Central memory CD4-positive, alpha-beta T cell (primary cell): ENCODE measurements at places on chromosomes 6 and 20.
A peak's percentile ranks its signal among the peaks of the same experiment; 100 is the strongest.

DNA sequence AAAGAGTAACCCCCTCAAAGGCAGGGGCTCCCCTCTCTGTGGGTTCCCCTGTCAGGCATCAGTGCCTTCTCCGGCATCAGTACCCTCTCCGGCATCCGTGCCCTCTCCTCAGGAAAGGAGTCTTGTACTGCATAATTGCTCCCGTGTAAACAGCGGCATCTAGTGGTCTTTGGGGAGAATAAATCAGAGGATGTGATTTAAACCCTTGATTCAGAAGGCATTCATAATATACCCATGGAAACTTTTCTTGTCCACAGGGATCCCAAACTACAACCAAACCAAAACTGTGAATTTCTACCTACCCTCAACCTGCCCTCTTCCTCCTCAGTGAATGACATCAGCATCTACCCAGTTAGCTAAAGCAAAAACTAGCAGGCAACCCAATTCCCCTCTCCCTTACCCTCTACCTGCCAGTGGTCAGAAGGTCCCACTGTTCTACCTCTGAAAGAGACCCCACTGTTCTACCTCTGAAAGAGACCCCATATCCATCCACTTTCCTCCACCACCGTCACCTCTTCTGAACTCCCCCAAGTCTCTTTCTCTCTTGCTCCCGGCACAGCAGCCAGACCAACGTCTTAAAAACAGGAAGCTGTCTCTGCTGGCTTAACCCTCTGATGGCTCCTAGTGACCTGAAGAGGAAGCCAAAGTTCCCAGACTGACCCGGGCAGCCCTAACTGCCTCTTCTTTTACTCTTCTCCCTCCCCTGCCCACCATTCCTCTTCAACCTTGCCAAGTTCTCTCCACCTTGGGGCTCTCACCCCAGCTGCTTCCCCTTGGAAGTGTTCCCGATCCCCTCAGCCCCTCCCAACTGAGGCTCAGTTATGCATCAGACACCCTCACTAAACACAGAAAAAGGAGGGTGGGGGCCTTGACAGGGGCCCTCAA is 27.2 kb downstream of the UBE2V1 start:
- peak; percentile 28 for DNase-seq

DNA sequence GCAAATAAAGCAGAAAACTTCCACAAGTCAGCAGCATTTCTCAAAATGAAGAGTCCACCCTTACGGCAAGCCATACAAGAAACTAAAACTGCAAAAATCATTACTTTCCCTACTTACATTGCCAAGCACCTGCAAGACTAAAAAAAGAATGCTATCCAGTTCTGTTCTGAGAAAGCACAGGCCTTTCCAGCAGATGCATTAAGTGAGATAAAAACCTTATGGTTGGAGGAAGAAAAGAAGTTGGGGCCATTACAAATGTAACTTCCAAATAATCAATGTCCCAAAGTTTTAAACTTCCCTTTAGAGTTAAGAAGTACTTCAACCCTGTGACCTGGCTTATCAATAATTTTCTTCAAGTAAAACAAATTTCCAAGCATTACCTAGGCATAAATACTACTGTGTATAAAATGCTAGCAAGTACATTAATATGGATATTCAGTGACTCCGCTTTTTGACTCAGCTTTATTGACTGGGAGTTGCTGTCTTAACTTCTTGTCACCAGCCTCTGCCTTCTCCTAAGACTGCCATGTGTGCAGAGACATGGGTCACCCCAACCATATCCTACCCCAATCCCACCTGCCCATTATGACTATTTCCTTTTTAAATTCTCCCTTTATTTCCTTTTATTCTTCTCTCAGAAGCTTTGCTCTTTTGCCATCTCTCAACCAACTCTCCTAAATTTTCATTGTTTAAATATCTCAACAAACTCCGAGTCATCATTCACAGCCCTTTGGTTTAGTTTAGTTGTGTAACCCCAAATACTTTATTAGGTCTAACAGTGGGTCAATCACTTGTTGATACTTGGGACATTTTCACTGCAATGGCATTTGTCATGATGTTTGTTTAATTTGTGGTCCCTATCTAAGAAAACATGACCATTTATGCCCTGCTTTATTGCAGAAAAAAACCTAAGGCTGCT is 49.7 kb downstream of the SLC22A23 start:
- no peak for DNase-seq

- DNase-seq, result no peak
Observed at GRCh38 chr6:74073429-74073828, 377.4 kb downstream of the CD109 start.

- DNase-seq, result no peak
Observed at GRCh38 chr6:137405806-137406205, 88.4 kb downstream of the OLIG3 start.

GRCh38 chr6:145813285-145814034 is 1.1 kb downstream of the FBXO30 start:
- DNase-seq, result no peak

GRCh38 chr6:134041093-134041492 is 11.3 kb downstream of the SLC2A12 start:
- no peak for DNase-seq

DNA sequence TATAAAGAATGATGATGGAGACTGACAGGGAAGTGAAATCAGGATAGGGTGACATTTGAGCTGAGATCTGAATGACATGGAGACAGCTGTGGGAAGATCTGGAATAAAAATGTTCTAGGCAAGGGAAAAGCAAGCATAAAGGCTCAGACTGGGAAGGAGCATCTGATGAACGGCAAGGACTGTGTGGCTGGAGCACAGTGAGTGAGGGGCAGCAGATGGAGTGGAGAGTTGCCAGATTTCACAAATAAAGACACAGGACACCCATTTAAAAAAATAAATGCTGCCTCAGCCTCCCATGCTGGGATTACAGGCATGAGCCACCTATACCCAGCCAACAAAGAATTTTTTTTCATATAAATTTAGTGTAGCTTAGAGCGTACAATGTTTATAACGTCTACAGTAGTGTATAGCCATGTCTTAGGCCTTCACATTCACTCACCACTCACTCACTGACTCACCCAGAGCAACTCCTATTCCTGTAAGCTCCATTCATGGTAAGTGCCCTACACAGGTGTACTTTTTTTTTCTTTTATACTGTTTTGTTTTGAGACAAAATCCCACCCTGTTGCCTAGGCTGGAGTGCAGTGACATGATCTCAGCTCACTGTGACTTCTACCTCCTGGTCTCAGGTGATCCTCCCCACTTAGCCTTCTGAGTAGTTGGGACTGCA is 2.4 kb upstream of the ZBTB24 start:
- DNase-seq, result no peak

GRCh38 chr20:4512891-4513550 is 208.7 kb upstream of the PRND start:
- no peak for DNase-seq

- DNase-seq, result no peak
Observed at GRCh38 chr6:130814506-130814905, 12.7 kb upstream of the SMLR1 start.

GRCh38 chr20:49318430-49319207 is 40.8 kb upstream of the ZNFX1 start:
- peak; percentile 9 for DNase-seq

DNA sequence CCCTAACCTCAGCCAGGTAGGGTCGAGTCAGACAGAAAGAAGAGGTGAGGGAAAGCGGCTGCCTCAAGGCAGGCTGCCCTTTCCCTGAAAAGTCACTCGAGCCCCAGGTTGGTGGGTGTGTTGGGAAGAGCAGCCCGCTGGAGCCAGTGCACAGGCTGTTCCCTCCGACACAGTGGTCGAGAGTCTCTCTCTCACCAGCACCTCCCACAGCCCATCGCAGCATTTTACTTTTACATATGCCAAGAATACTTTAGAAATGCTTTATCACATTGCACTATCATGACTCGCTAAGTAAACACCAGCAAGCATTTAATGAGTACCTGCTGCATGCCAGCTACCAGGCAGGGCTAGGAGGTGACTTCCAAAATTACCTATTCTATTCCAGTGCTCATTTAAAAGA is 1.7 kb downstream of the PRPH2 start:
- no peak for DNase-seq

DNA sequence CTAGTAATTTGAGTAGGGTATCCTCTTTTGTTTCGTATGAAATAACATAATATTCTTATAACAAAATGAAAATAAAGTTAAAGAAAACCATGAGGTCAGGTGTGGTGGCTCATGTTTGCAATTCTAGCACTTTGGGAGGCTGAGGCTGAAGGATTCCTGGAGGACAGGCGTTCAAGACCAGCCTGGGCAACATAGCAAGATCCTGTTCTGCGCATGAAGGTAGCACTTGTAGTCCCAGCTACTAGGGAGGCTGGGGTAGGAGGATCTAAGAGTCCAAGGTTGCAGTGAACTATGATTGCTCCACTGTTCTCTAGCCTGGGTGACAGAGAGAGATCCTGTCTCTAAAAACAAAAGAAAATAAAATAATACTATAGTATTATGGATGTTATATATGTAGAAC is 145.6 kb downstream of the PDSS2 start:
- no peak for DNase-seq

DNA sequence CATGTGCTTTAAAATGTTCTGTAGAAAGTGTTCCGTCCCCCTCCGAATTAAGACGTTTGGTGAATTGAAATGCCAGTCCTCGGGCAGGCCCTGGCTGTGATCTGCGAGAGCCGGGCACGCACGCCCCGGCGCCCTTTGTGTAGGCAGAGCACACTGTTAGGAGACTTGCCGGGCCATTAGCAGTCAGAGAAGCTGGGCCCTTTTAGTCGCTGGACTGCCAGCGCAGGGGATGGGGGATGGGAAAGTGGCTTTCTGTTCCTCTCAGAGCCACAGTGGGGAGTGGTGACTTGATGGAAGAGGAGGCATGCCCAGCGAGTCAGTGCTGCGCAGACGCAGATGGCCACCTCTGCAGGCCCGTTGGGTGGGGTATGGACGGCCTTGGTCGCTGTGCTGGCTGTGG is 2.2 kb downstream of the PPP1R3G start:
- no peak for DNase-seq

- DNase-seq, result peak; percentile 27
Observed at GRCh38 chr20:25294459-25295385, 46.8 kb downstream of the PYGB start.

DNA sequence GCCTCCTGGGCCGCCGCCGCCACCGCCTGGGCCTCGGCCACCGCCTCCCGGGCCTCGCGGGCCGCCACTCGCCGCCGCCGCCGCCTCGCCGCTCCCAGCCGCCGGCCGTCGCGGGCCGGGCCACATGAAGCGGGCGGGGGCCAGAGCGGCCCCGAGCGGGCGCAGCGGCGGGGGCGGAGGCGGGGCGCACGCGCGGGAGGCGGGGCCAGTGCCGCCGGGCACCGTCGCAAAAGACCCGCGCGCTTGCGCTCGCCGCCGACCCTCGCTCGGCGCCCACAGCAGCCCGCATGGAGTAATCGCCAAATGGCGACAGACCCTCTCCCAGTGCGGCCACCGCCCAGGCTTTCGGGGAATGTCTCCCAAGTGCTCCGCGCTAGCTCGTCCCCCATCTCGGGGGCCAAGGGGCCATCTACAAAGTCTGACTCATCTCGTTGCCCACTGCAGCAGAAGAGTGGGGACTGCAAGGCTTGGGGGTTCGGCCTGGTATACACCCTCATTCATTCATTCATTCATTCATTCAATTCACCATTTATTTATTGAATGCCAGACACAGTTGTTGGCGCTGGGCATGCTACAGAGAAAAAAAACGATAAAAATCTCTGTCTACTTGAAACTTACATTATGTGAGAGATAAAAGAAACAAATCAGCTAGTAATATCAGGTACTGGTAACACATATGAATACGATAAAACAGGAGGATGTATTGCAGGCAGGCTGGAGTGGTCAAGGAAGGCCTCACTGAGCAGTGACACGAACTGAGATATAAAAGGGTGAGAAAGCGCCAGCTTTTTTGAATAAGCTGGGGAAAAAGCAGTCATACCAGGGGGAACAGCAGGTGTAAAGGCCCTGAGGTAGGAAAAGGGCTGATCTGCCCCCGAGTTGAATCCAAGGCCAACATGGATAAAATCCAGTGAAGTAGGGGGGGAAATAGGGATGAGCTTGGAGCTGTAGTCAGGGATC is at the start of gene B4GALT5:
TSS of gene B4GALT5 (minus strand) at position 126 of the 960 bp plus-strand sequence. CDS start 188 bp downstream, outside the sequence.
- peak; percentile 56 for DNase-seq

- DNase-seq, result no peak
Observed at GRCh38 chr6:138405816-138406413, 1.9 kb downstream of the HEBP2 start.

DNA sequence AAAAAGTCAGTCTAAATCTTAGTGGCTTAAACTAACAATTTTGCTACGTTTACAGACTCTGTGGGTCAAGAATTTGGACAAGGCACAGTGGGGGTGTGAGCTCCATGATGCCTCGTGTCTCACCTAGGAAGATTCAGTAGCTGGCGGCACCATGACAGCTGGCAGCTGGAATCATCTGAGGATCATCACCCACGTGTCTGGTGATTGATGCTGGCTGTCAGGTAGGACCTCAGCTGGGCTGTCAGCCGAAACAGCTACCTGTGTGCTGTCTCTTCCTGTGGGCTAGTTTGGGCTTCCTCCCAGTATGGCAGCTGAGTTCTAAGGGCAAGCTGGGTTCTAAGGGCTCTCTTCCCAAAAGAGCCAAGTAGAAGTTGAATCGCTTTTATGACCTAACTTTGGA is 26.4 kb upstream of the DLGAP4 start:
- no peak for DNase-seq

- no peak for DNase-seq
Observed at GRCh38 chr6:44230034-44230675, 6.8 kb downstream of the SLC29A1 start.

GRCh38 chr20:35947489-35947888 is 6.8 kb downstream of the SCAND1 start:
- no peak for DNase-seq

DNA sequence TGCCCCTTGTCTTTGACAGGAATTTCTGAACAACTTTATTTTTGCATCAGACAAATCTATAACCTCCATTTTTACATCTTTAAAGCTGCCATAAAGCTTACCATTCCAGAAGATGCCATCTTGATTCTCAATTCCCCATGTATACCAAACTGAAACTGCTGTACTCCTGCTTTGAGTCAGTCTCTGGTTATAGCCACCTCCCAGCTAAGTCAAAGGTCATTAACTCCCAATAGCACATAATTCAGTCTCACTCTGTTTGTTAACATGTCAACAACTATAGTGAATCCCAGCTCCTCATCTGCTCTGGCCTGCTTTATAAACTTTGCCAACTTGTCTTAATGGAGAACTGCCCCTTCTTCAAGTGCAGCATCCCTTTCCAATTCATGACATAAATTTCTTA is 343.6 kb downstream of the FRK start:
- no peak for DNase-seq

GRCh38 chr6:134634966-134635365 is 314.9 kb downstream of the ALDH8A1 start:
- no peak for DNase-seq

- no peak for DNase-seq
Observed at GRCh38 chr20:41080866-41081265, 52.2 kb downstream of the TOP1 start.

GRCh38 chr20:59178983-59179595 is 15.5 kb downstream of the ZNF831 start:
- DNase-seq, result no peak

DNA sequence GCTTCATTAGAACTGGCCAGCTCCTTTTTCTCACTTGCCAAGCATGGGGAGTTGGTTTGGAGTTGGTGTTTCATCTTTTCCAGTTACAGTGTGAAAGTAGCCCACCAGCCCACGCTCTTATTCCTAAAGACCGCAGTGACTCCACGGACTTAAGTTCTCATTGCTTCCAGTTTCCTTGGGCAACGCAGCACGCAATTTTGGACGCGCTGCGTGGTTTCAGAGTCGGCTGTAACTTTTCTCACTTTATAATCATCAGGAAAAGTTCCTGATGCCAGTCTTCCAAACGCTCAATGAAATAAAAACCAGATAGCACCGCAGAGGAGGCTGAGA is 381 bp upstream of the PEX7 start:
- DNase-seq, result no peak

- peak; percentile 50 for DNase-seq
Observed at GRCh38 chr6:130020073-130020906, 1.9 kb downstream of the L3MBTL3 start.

GRCh38 chr20:33305589-33306057 is 22.6 kb downstream of the BPIFB1 start:
- DNase-seq, result no peak
